ENCODE measurements at places on chromosomes 5 and 9.

- no peak for DNase-seq
Observed at GRCh38 chr9:126661521-126662251, 48.0 kb downstream of the LMX1B start.

- no peak for DNase-seq
Observed at GRCh38 chr5:6504677-6505415, 56.2 kb downstream of the UBE2QL1 start.

GRCh38 chr9:91119679-91120078, 242.0 kb downstream of the AUH start:
- DNase-seq, result no peak

- no peak for DNase-seq
Observed at GRCh38 chr9:36045610-36046009, 8.9 kb downstream of the RECK start.

DNA sequence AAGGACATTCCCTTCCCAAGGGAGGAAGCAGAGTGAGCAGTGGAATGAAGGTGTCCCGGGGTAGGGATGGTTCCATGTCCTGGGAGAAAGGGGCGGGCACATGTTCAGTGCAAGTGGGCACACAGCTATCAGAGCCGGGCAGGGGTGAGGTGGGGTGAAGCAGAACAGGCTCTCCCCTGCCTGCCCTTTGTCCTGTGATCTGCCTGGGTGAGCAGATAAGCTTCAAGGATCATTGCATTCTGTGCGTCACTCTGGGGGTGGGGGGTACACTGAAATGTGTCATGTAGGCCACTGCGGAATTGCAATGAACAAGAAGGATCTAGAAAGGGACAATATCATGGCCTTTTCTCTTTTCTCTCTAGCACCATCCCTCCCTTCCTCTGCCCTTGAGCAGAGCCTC, 61.7 kb upstream of the SHB start:
- DNase-seq, result no peak

GRCh38 chr5:169115461-169116124, 185.3 kb downstream of the SLIT3 start:
- DNase-seq, result no peak

GRCh38 chr5:138128334-138128733, 10.9 kb downstream of the NME5 start:
- no peak for DNase-seq

- no peak for DNase-seq
Observed at GRCh38 chr5:173494446-173494845, 122.0 kb downstream of the BOD1 start.

DNA sequence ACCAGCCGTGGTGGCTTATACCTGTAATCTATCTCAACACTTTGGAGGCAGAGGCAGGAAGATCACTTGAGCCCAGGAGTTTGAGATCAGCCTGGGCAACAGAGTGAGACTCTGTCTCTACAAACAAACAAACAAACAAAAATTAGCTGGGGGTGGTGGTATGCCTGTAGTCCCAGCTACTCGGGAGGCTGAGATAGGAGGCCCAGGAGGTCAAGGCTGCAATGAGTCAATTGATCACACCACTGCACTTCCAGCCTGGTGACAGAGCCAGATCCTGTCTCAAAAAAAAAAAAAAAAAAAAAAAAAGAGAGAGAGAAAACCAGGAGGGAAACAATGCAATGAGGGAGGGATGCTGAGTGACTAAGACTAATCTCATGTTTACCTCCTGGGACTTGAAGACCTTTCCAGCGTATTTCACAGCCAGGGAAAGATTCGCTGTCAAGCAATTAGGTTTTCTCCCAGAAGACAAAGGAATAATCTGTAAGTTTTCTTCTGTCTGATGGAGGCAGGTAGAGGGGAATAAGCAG, 51.1 kb upstream of the MIER3 start:
- DNase-seq, result no peak

DNA sequence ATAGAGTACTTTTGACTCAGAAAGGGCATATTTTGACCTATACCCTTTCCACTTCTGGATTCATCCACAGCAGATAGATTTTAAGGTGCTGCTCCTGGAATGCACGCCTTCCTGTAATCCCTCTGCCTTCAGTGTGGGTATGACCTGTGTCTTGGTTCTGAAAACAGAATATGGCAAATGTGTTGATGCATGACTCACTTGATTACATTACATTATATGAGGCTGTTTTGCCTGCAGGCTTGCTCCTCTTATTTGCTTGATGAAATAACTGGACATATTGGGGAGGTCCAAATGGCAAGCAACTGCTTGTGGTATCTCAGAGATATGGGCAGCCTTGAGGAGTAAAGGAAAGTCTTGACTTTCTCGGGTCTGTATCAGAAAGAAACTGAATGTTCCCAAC, 468.6 kb downstream of the CDH18 start:
- no peak for DNase-seq

DNA sequence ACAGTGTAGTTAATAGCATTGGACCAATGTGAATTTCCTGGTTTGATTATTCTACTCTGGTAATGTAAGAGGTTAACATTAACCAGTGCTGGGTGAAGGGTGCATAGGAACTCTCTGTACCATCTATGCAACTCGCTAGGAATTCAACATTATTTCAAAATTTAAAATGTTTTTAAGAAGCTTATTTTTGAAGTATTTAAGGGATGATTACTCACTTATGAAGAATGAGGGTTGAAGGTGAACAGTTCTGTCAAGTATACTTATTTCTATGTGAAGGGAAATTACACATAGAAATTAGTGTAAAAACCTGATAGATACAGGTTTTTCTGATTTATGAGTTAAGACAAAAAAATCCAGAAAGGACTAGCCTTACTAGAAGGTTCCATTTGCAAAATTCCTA, 165.8 kb downstream of the INSYN2B start:
- DNase-seq, result no peak

DNA sequence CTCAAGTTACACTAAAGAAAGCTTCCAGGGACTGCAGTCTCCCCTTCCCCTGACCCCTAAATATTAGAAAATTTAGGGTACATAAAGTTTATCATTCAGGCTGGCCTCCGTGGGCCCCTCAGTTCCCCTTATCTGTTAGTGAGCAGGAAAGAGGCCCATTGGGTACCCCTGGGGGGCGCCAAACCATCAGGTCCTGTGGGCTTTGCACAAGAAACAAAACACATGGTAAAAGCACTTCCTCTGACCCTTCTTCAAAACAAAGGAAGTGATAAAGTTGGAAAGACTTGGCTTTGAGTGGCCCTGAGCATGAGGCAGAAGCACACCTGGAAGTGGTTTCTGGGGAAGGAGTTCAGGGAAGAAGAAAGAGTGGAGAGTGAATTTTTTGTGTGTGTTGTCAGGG, 213.0 kb downstream of the SMARCA2 start:
- no peak for DNase-seq

- DNase-seq, result no peak
Observed at GRCh38 chr5:133707629-133708028, 95.3 kb upstream of the FSTL4 start.

DNA sequence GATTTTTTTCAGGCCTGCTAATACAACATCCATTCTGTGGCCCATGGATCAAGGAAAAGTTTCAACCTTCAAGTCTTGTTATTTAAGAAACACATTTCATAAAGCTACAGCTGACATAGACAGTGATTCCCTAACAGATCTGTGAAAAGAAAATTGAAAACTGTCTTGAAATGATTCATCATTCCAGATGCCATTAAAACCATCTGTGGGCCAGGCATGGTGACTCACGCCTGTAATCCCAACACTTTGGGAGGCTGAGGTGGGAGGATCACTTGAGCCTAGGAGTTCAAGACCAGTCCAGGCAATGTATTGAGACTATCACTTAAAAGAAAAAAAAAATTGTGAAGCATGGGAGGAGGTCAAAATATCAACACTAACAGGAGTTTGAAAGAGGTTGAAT, 6.0 kb downstream of the RAPGEF6 start:
- no peak for DNase-seq

GRCh38 chr9:133906932-133907910, 84.9 kb downstream of the VAV2 start:
- DNase-seq, result no peak

GRCh38 chr5:55578771-55579170, 44.0 kb upstream of the PLPP1 start:
- no peak for DNase-seq

DNA sequence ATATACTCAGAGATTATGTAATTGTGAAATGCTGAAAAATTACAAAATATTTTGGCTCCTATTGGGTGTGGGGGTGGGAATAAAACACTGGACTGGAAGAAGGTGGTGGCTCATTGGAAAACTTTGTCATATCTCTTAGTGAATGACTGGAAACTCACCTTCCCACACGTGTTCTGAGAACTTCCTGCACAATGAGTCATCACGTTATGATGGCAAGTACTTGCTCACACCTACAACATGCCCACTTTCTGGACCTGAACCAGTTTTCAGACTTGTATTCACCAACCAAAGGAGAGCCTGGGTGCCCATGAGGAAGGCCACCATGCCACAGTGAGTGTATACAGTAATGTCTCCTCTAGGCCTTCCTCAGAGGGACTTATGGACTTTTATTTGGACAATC, 294.8 kb downstream of the ASTN2 start:
- no peak for DNase-seq

GRCh38 chr5:126680191-126680817, 79.6 kb downstream of the PHAX start:
- DNase-seq, result no peak

- DNase-seq, result no peak
Observed at GRCh38 chr5:148833122-148833521, 6.7 kb downstream of the ADRB2 start.

DNA sequence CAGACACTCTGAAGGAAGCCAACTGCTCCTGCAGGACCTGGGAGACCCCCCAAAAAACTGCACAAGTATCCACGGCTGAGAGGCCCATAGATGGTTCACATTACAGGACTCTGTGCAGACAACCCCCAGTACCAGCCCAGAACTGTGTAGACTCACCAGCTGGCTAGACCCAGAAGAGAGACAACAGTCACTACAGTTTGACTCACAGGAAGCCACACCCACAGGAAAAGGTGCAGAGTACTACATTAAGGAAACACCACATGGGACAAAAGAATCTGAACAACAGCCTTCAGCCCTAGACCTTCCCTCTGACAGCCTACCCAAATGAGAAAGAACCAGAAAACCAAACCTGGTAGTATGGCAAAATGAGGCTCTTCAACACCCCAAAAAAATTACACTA, 281.2 kb upstream of the RGMB start:
- DNase-seq, result no peak

- DNase-seq, result no peak
Observed at GRCh38 chr9:81893929-81894328, 34.3 kb upstream of the SPATA31D4 start.
